ENCODE measurements at places on chromosomes 16 and 17.
A peak's percentile ranks its signal among the peaks of the same experiment; 100 is the strongest.

GRCh38 chr17:48194097-48194550 lies 86.6 kb downstream of the SNX11 start:
- DNase-seq, result no peak

DNA sequence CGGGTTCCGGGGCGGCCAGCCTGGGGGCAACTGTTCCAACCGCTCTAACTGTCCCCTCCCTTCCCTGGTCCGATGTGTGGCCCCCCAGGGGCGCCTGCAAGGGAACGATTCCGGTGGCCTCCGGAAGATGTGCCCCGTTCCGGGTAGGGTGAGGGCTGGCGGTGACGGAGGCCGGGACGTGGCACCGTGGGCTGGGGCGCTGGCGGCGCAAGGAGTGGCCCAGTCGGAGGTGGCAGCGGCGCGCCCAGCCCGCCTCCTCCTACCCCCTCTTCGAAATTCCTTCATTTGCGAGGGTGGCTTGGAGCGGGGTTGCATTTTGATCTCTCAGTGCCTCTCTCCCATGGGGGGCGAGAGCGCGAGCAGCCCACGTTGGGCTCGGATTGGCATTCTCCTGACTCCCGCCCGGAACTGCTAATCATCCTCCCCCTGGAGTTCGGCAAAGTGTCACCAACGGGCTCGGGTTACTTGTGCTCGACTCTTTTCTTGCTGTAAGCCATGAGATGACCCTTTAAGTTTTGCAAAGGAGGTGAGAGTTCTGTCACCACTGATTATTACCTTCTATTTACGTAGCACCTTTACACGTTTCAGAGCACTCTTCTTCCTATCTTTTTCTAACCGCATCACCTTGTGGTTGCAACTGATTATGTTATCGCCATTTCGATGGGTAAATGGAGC lies 622 bp downstream of the NDEL1 start:
- no peak for DNase-seq

- DNase-seq, result no peak
These were observed 23.9 kb downstream of the SLC39A11 start for GRCh38 chr17:73068322-73069153.

DNA sequence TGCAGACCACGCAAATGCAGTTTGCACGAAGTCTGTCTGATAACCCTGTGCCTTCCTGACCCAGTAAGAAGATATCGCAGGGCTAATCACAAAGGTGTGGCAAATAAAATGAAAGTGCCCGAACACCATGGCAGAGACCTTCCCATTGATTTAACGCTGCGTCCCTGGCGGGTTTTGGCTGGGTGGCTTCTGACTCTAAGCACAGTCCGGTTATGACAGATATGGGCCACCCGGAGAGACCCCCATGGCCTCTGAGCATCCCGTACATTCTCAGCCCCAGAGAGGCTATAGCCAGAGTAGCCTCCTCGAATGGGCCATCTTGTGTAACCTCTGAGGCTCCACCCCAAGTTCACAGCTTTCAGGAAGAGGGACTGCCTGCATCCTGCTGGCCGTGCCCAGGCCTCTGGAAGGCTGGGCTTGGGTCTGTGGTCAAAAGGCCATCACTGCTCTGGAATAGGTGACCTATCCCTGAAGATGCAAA lies 5.5 kb downstream of the FOXC2 start:
- no peak for DNase-seq

DNA sequence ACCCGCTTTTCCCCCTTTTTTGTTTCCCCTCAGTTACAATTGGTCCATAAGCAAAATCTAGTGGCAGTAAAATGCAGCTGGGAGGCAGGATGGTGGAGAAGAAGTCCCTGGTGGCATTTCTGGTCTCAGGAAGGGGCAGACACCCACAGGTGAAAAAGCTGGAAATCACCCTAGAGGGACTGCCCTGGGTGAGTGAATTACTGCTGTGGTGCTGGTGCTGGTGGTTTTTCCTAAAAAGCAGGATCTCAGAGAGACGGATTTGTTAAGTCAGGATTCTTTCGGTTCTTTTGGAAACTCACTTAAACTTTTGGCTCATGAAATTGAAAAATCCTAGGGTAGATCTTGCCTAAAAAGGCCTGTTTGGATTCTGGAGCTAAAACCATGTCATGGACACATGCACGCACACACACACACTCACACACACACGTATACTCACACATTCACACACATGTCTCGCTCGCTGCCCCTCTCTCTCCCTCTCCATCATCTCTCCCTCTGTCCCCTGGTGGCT lies 65.8 kb downstream of the NKD1 start:
- no peak for DNase-seq

DNA sequence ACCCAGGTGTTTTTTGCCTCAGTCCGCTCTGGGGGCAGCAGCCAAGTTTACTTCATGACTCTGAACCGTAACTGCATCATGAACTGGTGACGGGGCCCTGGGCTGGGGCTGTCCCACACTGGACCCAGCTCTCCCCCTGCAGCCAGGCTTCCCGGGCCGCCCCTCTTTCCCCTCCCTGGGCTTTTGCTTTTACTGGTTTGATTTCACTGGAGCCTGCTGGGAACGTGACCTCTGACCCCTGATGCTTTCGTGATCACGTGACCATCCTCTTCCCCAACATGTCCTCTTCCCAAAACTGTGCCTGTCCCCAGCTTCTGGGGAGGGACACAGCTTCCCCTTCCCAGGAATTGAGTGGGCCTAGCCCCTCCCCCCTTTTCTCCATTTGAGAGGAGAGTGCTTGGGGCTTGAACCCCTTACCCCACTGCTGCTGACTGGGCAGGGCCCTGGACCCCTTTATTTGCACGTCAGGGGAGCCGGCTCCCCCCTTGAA lies 2.1 kb upstream of the C17orf107 start:
- DNase-seq, result no peak

DNA sequence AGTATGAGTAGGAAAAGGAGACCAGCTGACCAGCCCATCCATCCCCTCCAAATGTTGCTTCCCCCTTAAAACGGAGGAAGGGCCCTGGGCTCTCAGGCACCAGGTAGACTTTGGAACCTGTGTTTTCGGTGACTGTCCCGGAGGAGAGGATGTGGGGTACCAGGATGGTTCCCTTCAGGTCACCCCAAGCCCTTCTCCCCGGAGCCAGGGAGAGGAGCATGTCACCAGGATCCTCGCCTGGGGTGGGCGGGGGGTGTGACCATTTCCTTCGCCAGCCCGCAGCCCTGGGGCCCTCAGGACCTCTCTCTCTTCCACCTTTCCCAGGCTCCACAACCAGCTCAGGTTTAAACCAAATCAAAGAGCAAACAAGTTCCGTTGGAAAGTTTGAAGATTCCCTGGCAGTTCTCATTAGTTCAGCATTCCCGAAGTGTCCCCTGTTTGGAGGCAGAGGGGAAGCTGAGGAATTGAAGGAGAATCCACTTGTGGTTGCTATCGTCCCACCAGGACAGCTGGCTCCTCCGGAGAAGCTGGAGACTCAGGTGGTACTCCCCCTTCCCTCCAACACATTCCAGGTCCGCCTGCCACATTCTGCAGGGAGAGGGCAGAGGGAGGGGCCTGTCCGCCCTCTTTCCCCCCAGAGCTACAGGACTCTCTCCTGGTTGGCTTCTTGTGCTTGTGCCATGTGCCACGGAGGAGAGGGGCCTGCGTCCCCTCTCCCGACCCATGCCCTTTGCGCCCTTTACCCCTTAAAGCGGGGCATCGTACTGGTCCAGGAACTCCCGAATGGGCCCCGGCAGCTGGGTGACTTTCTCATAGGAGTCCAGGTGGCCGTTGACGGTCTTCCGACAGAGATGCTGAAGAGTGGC lies 2.0 kb downstream of the SOCS3 start:
- DNase-seq, result no peak

DNA sequence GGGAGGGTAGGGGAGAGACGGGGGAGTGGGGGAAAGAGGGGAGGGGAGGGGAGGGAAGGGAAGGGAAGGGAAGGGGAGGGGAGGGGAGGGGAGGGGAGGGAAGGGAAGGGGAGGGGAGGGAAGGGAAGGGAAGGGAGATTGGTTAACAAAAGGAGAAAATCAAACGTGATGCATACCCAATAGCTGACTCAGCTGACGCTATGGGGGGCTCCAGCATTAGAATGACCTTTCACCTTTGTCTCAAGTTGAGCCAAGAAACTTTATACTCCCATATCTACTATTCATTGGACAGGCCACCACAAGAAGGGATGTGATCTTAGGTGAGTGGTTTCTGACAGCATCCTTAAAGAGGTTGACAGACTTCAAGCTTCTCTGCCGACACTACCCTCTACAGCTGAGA lies 432.8 kb upstream of the CDH5 start:
- DNase-seq, result no peak

DNA sequence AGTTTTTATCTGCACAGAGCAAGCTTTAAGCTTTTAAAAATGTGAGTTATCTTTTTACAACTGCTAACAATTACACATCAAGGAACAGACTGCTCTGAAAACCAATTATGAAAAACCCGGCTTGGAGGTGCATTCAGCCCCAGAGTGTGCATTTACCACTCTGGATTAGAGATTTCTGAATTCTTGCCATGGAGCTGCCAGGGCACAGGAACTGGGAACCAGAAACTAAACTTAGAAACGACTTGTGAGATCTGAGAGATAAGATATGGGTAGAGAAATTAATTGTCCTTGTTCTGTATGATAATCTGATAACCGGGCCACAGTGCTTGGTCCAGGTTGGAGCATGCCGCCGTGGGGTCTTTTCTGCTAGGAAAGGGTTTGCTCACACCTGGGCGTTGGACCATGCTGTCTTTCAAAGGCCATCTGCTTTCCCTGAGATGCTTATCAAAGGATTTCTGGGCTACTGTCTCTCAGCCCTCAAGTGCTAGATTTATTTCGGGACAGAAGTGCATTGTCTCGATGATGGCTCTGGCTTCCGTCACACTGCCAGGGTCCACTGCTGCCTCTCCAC lies 210.0 kb downstream of the MAF start:
- DNase-seq, result no peak

DNA sequence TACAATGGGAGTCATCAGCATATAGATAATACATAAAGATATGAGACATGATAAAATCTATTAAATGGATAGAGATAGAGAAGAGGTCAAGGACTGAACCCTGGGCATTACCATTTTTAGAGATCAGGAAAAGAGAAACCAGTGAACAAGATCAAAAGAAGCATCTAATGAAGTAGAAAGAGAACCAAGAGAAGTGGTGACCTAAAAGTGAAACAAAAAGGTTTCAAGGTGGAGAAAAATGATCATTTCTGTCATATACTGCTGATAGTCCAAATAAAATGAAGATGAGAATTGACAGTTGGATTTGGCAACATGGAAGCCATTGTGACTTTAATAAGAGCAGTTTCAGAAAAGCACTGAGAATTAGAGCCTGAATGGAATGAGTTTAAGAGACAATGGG lies 165.1 kb downstream of the PPM1E start:
- DNase-seq, result no peak

DNA sequence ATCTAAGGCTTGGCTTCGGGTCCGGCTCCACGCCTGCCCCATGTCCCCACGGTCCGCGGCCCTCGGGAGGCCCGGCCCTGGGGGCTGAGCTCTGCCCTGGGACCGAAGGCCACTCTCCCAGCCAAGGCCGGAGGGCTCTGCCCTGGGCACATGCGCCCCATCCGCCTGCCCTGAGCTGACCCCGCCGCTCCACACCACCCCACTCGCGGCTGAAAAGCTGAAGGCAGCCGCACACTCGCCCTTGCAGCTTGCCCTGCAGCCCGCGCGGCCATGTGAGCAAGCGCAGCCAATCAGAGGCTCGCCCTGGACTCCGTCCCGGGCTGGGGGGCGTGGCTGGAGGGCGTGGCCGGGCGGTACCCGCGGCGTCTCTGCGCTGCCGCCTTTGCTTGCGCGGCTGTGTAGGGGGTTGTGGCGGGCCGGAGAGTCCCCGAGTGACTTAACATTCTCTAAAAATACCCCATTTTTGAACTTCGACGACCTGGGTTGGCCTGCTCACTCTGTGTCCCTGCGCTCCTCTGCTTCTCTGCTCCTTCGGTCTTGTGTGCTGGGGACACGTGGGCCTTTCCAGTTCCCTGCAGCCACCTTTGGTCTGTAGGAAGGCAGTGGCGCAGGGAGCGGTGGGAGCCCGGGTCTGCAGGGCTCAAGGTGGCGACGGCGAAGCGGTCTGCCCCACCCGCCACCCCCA lies 8.8 kb upstream of the MAP2K3 start:
- DNase-seq, result peak; percentile 31

DNA sequence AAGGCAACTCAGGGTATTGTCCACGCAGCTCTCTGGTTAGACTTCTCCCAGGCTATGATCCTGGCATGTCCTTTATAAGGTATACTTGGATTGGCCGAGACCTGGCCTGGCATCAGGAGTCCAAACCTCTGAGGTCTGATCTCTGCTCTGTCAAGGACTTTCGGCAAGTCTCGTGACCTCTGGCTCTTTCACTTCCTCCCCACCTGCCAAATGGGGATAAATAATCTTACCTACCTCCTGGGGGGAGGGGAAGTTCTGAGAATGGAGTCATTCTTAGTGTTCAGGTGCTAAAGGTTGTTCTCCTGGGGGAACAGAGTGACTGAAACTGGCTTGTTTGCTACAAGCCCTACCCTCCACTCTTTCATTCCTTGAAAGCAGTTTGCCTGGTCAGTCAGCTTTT lies 7.6 kb downstream of the ATXN1L start:
- DNase-seq, result no peak

GRCh38 chr16:1354815-1355540 lies 3.2 kb downstream of the GNPTG start:
- DNase-seq, result no peak

DNA sequence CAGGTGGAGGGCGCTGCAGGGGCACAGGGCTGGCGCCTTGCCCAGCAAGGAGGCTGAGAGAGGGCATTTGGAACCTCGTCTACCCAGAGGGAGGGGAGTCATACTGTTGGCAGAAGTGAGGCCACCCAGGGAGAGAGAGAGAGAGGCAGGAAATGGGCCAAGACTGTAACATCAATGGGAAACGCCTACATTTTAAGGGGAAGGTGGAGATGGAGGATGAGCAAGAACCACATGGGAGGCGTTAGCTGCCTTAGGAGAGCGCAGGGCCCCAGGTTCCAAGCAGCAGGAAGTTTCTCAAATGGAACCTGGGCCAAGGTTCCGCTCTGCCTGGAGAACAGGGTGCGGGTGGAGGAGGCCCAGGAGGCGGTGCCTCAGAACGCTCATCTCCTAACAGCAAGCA lies 2.7 kb upstream of the WFDC1 start:
- DNase-seq, result no peak

DNA sequence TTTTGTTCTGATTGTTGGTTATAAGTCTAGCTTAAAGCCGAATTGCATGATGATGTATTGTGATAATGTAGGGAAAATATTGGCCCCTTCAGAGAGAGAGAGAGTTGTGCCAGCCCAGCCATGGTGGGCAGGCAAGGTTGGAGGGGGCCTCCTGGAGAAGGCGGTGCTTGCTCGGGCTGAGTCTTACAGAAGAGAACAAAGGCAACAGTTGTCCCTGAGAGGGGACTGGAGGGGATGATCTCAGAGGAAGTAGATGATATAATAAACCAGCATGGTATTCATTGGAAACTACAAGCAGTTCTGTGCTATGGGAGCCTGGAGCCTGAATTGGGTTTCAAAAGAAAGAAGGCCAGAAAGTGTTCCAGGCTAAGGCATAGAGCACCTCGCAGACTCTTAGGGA lies 173.8 kb downstream of the RPTOR start:
- no peak for DNase-seq

DNA sequence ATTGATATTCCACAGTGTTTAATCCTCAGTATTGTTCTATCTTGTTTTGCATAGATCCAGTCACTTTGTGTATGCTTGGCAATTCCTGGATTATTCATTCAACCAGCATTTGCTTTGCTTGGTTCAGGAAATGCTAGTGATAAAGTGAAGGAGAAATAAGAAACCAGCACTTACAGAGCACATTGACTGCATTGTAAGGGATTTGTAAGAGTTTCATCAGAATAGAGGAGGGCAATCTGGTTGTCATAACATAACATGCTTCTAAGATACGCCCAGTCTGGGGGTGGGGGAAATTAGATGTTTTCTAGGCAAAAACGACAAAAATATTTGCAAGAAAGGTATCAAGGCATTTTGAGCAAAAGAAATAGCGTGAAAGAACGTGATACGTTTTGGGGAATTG lies 40.4 kb downstream of the TNRC6A start:
- DNase-seq, result no peak

Data from NCI-H524 treated with DMSO at 0.1 percent for 48 hours (cell line).